ENCODE measurements at places on chromosomes 3 and 15.

- DNase-seq, result no peak
Measured at GRCh38 chr3:196216089-196216564, at the start of gene SLC51A. SLC51A (plus strand) TSS chr3:196216534; CDS start chr3:196216713, 179 bp downstream.

- no peak for DNase-seq
Measured at GRCh38 chr3:117603097-117603496, 893.5 kb downstream of the TUSC7 start.

DNA sequence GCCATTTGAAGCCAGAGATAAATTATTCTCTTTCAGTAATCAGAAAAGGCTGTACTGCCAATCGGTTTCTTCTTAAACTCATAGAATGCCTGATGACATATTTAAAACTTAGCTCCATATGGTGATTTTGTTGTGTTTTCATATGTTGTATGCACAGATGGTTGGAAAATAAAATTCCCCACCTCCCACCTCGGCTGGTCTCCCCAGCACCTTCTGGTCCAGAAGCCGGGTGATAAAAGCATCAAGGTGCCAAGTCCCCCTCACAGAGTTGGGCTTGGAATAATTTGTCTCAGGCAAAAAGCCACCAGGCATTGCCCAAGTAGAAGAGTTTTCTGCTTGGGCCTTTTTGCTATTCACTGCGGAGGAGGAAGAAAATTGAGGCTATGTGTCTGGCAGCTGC is 18.4 kb downstream of the LARS2 start:
- no peak for DNase-seq

- DNase-seq, result no peak
Measured at GRCh38 chr15:77975332-77976094, 102.0 kb downstream of the TBC1D2B start.

- no peak for DNase-seq
Measured at GRCh38 chr3:159941038-159942000, 47.3 kb upstream of the IL12A start.

DNA sequence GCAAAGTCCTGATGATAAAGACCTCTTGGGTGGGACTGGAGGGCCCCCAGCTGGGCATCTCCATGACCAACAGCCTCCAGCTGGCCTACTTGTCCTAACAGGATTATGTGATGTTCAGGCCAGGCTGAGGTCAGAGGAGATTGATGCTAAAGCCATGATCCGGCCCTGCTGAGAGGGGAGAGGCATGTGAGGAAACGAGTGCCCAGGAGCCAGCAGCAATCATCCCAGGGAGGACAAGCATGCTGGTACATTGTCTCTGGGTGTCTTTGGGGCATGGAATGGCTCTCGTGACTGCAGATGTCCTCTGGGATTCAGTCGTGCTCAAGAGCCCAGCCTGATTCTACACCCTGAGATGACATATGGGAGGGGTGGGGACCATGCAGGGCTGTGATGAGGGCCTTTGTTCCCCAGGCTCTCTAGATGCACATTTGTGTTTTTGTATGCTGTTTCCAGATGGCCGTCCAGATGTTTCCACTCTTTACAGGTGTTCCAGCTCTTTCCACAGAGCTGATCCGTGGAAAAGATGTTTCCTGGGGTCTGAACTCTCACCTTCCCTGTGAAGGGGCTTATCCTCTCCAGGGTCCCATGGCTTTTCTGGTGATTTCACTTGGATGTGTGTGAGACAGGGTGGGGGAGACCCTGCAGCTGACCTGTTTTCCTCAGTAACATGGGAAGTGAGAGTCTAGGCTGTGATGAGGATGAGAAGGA is 20.2 kb downstream of the SLC24A1 start:
- DNase-seq, result no peak

GRCh38 chr3:80785475-80785874 is 976.0 kb downstream of the GBE1 start:
- DNase-seq, result no peak

GRCh38 chr3:197168606-197169005 is 129.8 kb downstream of the DLG1 start:
- DNase-seq, result peak; percentile 17

- no peak for DNase-seq
Measured at GRCh38 chr3:65689436-65689835, 349.3 kb downstream of the MAGI1 start.

DNA sequence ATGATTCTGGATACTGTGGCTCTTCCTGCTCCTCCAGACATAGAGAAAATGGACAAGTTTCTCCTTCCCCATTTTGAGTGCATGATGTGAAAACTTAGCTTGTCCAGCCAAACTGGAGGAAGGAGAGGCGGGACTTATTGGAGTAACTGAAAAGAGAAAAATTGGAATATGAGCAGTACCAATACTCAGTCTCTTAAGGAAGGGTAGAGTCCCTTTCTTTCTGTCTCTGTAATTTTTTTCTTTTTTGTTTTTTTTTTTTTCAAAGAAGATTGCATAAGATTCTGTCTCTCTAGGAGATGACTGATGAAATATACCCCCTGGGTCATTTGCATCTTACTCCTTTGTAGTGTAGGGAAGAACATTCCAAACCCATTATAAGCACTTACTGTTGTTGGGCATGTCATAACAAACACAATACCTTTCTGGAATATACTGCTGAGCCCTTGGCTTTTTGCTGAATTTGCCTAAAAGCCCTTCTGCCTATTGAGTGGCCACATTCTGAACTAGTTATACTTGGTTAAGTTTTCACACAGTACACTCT is 498.1 kb upstream of the TPRG1 start:
- DNase-seq, result peak; percentile 77

DNA sequence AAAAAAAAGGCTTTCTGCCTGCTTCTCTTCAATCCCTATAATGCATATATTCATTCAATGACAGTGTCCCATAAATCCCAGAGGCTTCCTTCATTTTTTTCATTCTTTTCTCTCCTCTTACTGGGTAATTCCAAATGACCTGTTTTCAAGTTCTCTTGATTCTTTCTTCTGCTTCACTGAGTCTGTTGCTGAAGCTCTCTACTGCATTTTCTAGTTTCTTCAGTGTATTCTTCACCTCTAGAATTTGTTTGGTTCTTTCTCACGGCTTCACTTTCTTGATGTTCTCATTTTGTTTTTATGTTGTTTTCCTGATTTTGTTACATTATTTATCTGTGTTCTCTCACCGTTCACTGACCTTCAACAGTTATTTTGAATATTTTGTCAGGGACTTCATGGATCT is 141.6 kb downstream of the SCAPER start:
- DNase-seq, result no peak

DNA sequence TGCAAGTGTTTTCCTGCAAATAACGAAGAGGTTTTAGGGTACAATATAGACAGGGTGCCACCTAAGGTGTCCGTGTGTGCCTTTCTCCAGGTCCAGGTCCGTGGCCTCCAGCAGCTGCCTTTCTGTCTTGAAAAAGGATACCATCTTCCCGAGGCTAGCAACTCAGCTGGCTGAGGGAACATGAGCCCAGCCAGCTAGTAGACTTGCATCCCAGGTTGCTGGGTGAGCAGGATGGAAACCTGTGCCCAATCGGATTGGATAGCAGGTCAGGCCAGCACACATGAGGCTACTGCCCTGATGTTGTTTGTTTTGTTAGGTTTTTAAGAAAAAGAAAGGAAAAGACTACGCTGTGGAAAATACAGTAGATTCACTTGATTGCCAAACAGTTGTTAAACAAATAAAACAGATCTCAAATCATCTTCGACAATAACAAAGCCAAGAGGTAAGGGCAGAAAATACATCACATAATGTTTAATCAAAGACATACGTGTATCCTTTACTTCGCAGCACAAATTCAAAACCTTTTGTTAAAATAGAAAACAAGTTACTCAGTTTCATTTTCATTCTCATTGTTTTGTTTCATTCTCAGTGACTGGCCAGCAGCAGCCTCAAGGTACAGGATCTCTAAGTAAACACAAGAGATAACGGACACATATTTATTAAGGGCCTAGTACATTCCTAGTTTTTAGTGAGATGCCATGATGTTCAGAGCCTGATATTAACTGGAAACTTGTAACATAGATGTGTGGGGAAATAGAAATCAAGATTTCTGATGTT is 661.2 kb upstream of the NR2F2 start:
- DNase-seq, result peak; percentile 12

DNA sequence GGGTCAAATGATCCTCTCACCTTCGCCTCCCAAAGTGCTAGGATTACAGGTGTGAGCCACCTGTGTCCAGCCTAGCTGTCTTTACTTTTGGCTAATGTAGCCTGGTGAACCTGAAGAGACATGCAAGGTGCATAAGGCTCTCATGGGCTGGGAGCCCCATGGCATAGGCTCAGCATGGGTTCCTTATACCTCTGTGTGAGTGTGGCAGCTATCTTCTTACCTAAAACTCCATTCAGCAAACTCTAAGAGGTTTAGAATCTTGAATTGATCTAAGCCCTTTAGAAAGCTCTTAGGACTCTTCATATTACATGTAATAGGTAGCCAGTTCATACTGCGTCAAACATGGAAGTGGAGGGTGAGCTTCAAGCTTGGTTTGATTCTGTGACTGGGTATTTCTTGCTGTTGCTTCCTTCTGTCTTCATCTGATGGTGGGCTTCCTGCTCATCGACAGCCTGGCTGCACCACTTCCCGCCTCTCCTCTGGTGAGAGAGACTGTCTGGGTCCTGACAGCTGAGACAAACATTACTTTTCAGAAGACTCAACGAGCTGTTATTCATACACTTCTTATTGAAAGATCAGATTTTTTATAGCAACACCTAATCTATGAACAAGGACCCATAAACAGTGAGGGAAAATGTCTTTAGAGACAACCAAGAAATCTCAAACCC is 19.2 kb upstream of the TKT start:
- DNase-seq, result no peak

GRCh38 chr3:39166134-39166710 is 12.8 kb upstream of the CSRNP1 start:
- peak; percentile 80 for DNase-seq

GRCh38 chr15:75712668-75713337 is at the start of gene CSPG4:
CSPG4 (minus strand) TSS chr15:75712848; CDS start chr15:75712755, 93 bp downstream.
- peak; percentile 92 for DNase-seq

GRCh38 chr3:57160076-57160764 is 4.9 kb downstream of the IL17RD start:
- DNase-seq, result no peak

- peak; percentile 42 for DNase-seq
Measured at GRCh38 chr3:11717301-11717700, 73.6 kb upstream of the VGLL4 start.
